ENCODE measurements at places on chromosomes 7 and 10.

DNA sequence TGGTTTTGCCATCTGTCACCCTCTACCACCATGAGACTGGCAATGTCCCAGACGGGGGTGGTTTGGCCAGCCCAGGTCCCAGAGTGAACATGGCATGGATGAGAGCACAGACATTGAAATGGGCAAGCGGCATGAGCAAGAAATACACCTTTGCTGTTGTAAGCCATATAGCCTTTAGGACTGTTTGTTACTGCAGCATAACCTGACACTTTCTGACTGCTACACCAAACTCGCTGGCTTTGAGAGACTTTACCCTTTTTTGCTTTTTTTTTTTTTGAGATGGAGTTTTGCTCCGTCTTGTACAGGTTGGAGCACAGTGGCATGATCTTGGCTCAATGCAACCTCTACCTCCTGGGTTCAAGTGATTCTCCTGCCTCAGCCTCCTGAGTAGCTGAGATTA, 5.2 kb upstream of the MUC3A start:
- no peak for DNase-seq

DNA sequence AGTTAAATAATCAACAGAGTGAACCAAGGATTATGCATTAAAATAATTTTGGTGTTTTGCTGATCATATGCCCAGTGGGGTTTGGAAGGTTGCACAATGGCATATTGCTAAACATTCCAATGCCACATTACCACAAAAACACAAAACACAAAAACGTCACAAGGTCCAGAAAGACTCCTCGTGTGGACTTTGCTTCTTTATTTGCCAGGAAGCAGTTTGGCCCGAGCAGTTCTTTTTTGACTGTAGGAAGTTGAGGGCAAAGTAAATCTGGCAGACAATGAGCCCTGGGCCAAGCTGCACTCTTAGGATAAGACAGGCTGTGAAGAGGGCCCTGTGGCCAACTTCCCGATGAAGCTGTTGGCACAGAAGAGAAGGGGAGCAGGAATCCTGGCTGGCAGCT, 39.2 kb upstream of the SLC35B4 start:
- no peak for DNase-seq

DNA sequence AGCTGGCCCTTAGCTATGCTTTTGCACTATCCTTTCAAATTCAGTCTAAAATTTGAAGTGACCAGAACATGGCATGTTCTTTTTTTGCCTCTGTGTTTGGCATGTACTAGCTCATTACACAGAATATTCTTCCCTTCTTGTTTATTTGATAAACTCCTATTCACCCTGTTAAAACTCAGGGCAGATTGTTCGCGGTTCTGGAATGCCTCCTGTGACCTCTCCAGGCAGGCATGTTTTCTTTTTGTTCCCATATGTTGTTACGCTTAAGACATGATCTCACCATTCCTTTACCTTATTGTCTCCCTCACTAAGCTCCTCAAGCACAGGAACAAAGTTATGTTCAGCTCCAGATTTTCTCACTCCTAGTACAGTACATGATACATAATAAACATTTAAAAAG, 181.7 kb downstream of the CCSER2 start:
- DNase-seq, result no peak

- no peak for DNase-seq
These were observed 108.0 kb upstream of the KMT2C start for GRCh38 chr7:152543799-152544198.
